IPS DF 6.9 (cell line): ENCODE measurements at places on chromosomes 13 and 19.

DNA sequence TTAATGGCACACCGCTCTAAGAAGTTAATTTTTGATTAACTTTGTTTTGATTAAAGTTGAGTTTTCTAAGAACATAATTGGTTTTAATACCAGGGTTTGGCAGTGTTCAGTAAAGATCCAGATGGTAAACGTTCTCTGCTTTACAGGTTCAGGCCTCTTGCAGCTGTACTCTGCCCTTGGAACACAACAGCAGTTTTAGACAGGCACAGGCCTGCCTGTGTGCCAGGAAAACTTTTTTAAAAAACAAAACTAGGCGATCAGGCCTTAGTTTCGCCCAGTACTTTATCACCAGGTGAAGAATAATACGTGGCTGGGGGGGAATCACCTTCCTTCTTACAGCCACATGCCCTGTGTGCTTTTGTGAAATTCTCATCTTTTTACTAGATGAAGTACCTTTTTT is 38.0 kb upstream of the TEX29 start:
- no peak for DNase-seq

GRCh38 chr13:90315061-90315460 is 1032.4 kb upstream of the MIR17HG start:
- DNase-seq: no peak

GRCh38 chr13:27952876-27953675 is 16.0 kb downstream of the CDX2 start:
- DNase-seq: no peak

GRCh38 chr19:16522559-16523377 is 19.5 kb downstream of the CHERP start:
- no peak for DNase-seq

GRCh38 chr13:48402325-48402932 is 10.5 kb downstream of the LPAR6 start:
- no peak for DNase-seq
